ENCODE measurements at places on chromosomes 3 and 15.
A peak's percentile ranks its signal among the peaks of the same experiment; 100 is the strongest.

DNA sequence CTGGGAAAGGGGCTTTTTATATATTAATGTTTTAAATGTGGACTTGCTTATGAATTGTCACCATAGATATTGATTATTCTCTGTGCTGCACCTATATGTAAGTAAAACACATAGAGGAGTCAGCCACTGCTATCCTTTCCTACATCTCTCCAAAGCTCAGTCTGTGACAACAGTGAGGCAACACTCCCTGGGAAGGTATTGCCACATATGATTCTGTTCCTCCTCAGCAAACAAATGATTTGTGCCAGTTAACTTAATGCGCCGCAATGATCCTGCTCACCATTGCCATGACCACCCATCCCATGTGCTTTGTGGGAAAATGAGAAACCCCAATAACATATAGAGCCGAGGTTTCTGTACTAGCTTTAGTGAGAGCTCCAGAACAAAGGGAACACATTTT lies 75.1 kb upstream of the FBN1 start:
- peak; percentile 18 for DNase-seq

DNA sequence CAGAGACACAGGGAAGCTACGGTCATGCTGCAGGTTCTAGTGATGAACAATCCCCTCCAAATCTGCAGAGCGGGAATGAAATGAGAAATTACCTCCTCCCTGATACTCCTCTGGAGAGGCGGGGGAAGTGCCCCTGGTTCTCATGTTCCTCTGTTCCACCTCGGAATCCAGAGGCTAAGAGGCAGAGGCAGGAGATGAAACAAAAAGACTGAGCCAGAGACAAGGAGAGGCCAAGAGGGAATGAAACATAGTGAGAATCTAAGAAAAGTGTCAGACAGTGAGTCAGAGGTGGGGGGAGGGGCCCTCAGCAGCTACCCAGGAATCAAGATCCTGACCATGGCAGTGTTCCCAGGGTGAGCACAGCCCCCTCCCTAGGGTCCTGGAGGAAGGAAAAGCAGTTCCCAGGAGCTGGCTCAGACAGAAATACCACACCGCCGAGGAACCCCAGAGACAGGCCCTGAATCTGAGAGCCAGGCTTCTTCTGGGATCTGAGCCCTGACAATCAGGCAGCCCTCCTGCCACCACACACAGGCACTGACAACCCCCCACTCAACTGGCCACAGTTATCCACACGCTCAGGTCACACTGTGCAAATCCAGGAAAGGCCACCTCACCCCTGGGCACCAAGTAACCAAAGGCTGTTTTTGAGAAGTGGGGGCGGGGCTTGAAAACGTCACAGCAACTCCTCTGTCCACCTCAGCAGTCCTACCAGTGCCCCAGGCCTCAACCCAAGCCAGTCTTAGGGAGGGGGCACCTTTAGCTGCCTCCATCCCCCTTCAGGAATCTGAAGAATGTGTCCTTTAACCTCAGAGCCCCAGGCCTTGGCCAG lies 2.4 kb downstream of the CSRNP1 start:
- peak; percentile 90 for DNase-seq

- no peak for DNase-seq
These were observed 319.8 kb upstream of the LRRFIP2 start for GRCh38 chr3:37494216-37494615.

- DNase-seq, result no peak
These were observed 27.1 kb downstream of the TMEM44 start for GRCh38 chr3:194606163-194606562.

DNA sequence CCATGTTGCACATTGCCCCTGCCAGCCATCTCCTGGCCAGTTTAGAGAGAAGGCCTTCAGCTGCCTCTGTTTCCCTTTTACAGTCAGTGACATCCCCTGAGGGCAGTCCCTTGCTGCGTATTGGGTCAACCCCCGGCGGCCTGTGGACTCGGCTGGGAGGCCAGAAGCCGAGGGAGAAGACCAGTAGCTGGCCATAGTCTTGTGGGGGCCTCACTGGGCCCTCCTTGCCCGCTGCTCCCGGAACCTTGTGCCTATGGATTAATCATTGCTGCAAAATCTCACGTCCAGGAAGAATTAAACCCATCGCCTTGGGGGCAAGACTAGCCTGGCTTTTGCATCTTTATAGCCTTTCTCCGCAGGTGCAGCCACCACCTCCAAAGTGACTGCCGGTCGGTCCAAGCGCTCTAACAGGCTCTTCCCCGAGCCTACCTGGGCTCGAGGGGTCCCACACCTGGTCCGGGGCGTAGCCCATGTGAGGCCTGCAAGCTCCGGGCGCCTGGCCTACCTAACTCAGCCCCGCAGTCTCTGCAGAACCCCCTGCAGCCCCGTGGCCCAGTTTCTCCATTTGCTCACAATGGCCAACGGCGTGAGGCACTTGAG lies 870 bp upstream of the CHAC1 start:
- DNase-seq, result no peak

DNA sequence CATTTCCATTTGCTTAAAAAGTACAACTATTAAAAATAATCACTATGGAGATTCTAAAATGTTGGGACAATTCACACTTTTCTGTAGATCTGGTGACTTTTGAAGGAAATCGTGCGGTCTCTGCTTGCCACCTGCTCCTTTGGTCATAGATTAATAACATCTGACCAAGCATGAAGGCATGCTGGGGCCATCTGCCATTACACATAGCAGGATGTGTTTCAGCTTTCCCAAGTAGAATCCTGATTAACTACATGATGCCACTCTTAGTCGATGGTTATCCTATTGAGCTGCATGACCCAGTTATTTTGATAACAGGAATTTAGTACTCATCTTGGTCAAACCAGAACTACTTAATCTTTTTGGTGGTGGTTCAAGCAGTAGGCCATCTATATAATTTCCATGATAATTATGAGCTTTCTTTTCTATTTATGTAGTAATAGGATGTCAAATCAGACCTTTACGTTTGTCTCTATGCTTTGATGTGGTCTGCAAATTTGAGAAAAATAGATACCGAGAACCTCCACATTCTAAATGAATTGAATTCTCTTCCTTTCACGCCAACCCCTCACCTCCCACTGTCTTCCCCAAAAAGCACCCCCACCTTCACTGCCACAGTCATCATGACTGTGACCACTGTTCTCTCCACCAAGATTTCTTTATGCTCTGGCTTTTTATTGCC lies 158.1 kb downstream of the DIPK2A start:
- peak; percentile 29 for DNase-seq

- DNase-seq, result no peak
These were observed 39.3 kb downstream of the DLG1 start for GRCh38 chr3:197259096-197259495.

GRCh38 chr15:75843678-75844581 lies 683 bp downstream of the UBE2Q2 start:
- DNase-seq, result peak; percentile 52

All from epithelial cell of esophagus (primary cell).